Hepatocyte (in vitro differentiated cells): ENCODE measurements at places on chromosomes 12 and 14. TPM values are rescaled to one million over a fixed set of nuclear protein-coding genes. Genes with fewer than 3 reads are reported as not detected.

- no peaks in the 10 kb centered on the region for H3K27me3 ChIP-seq
- H3K36me3 ChIP-seq: no peaks in the 10 kb centered on the region
- no peaks in the 10 kb centered on the region for H3K4me1 ChIP-seq
Measured at GRCh38 chr14:73250781-73251500, 13.6 kb downstream of the PAPLN start.

DNA sequence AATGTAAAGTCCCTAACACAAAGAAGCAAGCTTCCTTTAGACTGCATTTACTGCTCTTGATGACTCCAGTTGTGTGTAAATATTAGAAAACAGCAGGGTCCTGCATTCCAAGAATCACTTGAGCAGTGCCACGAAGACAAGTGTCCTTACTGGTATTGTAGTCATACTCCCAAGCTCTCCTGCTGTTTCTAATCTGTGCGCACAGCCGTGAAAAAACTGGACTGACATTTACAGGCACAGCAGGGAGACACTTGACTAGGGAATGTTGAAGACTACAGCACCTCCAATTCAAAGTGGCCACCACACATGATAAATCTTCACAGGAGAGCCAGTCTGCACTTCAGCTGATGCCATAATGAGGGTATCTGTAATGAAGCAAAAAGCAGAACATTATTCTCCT is 91.4 kb downstream of the VRK1 start:
- no peaks in the 10 kb centered on the region for H3K36me3 ChIP-seq
- no peak overlapping the region for H3K4me3 ChIP-seq
- H3K27me3 ChIP-seq: no peaks in the 10 kb centered on the region
- DNase-seq: no peak

GRCh38 chr12:23474438-23474976 is 475.0 kb downstream of the SOX5 start:
- H3K27ac ChIP-seq: no peak overlapping the region
- no peak overlapping the region for H3K4me3 ChIP-seq
- DNase-seq: no peak
- no peaks in the 10 kb centered on the region for H3K27me3 ChIP-seq
- no peaks in the 10 kb centered on the region for H3K4me1 ChIP-seq
- no peaks in the 10 kb centered on the region for H3K36me3 ChIP-seq

IAPP gene
- not detected in 2 replicates for total RNA-seq

- no peaks in the 10 kb centered on the region for H3K36me3 ChIP-seq
- H3K27ac ChIP-seq: no peak overlapping the region
- peaks cover 9% of the 10 kb centered on the region for H3K4me1 ChIP-seq
- no peak for DNase-seq
- no peaks in the 10 kb centered on the region for H3K27me3 ChIP-seq
Measured at GRCh38 chr14:59463787-59464485, 1.2 kb downstream of the GPR135 start.

DNA sequence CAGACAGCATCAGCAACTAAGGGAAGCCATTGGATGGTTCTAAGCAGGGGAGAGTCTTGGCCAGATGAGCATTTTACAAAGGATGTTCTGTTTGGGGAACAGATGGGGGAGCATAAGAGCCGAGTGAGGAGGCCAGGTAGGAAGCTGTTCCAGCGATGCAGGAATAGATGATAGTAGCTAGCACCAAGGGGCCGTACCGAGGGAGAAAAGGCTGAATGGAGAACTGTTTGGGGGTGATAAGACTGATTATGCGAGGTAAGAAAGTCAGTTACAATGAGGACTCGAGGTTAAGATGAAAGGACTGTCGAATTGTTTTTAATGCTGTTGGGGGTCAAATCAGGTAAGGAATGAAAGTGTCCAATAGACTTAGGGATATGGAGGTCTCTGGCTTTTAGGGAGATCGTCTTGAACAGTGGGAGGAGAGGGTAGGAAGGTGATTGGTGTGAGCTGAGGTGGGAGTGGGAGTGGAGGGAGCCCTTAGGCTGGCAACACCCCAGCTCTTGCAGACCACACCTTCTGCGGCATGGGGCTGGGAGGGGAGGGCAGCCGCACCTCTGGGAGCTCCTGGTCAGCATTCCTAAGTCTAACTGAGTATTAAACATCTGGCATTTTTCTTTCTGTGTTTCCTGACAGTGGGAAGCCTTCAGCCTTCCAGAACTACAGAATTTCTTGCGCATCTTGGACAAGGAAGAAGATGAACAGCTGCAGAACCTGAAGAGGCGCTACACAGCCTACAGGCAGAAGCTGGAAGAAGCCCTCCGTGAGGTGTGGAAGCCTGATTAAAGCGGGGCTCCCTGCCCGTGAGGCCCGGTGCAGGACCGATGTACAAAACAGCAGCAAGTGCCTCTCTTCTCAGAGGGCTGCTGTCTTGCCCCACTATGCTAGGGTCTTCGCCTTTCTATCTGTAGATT is 64.8 kb downstream of the GNS start:
- no peaks in the 10 kb centered on the region for H3K36me3 ChIP-seq
- H3K4me1 ChIP-seq: no peaks in the 10 kb centered on the region
- H3K4me3 ChIP-seq: no peak overlapping the region
- no peaks in the 10 kb centered on the region for H3K27me3 ChIP-seq

FGF23 gene
- 2.6 and 3.1 TPM in 2 replicates for total RNA-seq

KIF26A gene
- 5.0 and 6.1 TPM in 2 replicates for total RNA-seq

DLK1 gene
- total RNA-seq: 1,033 and 1,378 TPM in 2 replicates
